Breast epithelium (tissue), 4 donors: ENCODE measurements at places on chromosomes 5 and 9. TPM values are rescaled to one million over a fixed set of nuclear protein-coding genes. Genes with fewer than 3 reads are reported as not detected.

DNA sequence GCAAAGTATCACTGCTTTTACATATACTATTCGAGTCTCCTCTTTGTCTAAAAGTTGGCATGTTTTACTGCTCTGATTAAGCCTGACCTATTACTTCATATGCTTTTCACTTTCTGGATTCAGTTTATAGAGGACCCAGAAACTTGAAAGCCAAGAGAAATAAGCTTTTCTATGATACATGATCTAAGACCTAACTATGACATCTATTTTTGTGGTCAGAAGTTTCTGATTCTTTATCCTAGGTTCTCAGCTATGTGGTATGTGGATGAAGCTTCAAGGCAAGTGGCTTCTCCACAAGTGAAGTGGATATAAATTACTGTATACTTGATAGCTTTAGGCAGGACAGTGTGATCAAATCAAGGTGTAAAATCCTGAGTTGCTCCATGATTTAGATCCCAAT, 6.3 kb downstream of the EDIL3 start:
- no peak overlapping the region for H3K4me3 ChIP-seq
- no peaks in the 10 kb centered on the region for H3K36me3 ChIP-seq
- no peaks in the 10 kb centered on the region for H3K4me1 ChIP-seq
- H3K27ac ChIP-seq: no peak overlapping the region
- no peaks in the 10 kb centered on the region for H3K27me3 ChIP-seq

GRCh38 chr9:113179839-113180238, 29.0 kb downstream of the SLC31A2 start:
- H3K27me3 ChIP-seq: no peaks in the 10 kb centered on the region
- no peak for DNase-seq
- H3K4me1 ChIP-seq: no peaks in the 10 kb centered on the region
- no peak overlapping the region for H3K27ac ChIP-seq

- no peak overlapping the region for H3K4me3 ChIP-seq
- H3K27ac ChIP-seq: no peak overlapping the region
- H3K27me3 ChIP-seq: no peaks in the 10 kb centered on the region
- H3K36me3 ChIP-seq: no peaks in the 10 kb centered on the region
- DNase-seq: no peak
Measured at GRCh38 chr9:100167915-100168654, 69.0 kb downstream of the INVS start.

DNA sequence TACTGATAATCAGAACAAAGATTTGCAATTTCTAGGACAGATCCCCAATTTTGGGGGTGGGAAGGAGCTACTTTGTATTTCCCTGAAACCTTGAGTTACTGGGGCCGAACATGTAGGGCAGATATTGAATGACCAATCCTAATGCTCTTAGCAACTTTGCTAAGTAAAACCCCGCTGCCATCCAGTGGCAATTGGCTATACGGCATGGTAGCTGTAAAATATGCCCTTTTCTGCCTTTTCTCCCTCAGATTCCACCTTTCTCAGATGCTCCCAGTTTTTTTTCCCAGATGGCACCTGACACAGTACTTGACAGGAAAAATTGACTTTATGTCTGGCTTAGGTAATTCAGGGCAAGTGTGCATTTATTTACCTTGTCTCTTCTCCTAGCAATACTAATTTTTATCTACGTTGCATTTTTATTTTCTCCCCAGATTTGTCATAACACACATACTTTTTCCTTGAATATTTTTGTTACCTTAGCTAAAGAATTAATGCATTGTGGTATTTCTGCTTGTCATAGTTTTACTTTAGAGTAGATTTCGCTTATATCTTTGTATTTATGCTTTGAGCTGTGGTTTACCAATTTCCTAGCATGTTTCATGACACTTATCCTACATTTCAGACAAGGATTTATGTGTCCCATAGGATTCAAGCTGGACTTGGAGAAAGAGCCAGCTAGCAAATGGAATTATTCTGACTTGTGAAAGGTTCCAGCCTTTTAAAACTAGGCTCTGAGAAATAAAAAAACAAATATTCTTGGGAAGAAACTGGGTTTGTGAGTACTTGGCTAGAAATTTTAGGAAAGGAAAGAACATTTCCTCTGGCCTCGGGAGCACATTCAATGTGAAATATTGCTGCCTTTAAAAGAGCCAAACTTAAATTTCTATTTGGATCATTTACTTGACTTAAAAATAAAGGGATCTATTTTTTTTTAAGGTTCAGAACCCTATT, 37.4 kb downstream of the PIK3R1 start:
- H3K27me3 ChIP-seq: no peaks in the 10 kb centered on the region
- peak overlapping the region; percentile 81 for H3K27ac ChIP-seq
- DNase-seq: no peak
- H3K4me3 ChIP-seq: peak overlapping the region; percentile 16
- H3K36me3 ChIP-seq: no peaks in the 10 kb centered on the region

DNA sequence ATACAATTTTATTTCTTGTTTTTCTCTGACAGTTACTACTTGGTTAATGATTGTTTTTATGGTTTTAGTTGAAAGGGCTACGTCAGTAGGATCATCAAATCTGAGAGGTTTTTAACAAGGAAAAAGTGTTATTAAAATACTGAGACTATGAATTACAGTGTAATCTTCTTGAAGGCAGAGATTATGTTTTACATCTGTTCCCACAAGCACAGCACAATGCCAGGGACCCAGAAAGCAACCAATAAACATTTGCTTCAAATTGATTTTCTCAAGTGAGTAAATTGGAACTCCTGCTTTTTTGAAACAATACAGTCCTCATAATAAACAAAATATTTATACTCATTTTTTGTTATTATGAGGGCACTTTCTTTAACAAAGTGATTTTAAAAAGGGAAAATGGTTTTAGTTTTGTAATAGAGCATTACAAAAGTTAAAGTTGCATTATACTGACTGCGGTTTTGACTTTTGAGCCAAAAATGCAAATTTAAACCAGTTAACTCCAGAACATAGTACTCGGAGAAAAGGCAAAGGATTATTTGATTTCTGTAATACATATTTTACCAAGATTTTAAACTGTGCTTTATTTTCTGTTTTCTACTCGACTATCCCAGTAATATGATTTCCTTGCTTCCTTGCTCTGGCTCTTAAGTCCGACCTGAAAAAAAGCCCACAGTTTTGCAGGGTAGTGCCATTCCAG, 176.9 kb downstream of the GDNF start:
- DNase-seq: no peak
- no peak overlapping the region for H3K4me3 ChIP-seq
- H3K4me1 ChIP-seq: no peaks in the 10 kb centered on the region
- H3K36me3 ChIP-seq: no peaks in the 10 kb centered on the region

GRCh38 chr5:123844873-123845272, 332.9 kb downstream of the CSNK1G3 start:
- H3K27ac ChIP-seq: no peak overlapping the region
- DNase-seq: no peak
- H3K36me3 ChIP-seq: no peaks in the 10 kb centered on the region
- H3K27me3 ChIP-seq: no peaks in the 10 kb centered on the region
- H3K4me3 ChIP-seq: no peak overlapping the region
- no peaks in the 10 kb centered on the region for H3K4me1 ChIP-seq

- no peaks in the 10 kb centered on the region for H3K27me3 ChIP-seq
- H3K36me3 ChIP-seq: no peaks in the 10 kb centered on the region
- DNase-seq: no peak
- no peak overlapping the region for H3K4me3 ChIP-seq
- H3K4me1 ChIP-seq: no peaks in the 10 kb centered on the region
Measured at GRCh38 chr9:4223312-4223833, 76.5 kb downstream of the GLIS3 start.

RAPGEF6 gene
- 56.3 TPM for total RNA-seq
